ENCODE measurements at places on chromosomes 16 and 17. TPM values are rescaled to one million over a fixed set of nuclear protein-coding genes. Genes with fewer than 3 reads are reported as not detected.

The KLHL10 gene
- total RNA-seq = not detected

The SHISA6 gene
- not detected for total RNA-seq

The SLFN11 gene
- total RNA-seq = 0.03 TPM

The ALOX12B gene
- not detected for total RNA-seq

The TMEM238L gene
- total RNA-seq = not detected

The CCDC154 gene
- total RNA-seq = not detected

The PARD6A gene
- total RNA-seq = 5.3 TPM

The TLCD3B gene
- total RNA-seq = 3.4 TPM

The CLEC3A gene
- not detected for total RNA-seq

The STH gene
- total RNA-seq = 1.0 TPM

The ITFG1 gene
- total RNA-seq = 47.8 TPM

The LIMD2 gene
- 6.7 TPM for total RNA-seq

The CPHXL2 gene
- total RNA-seq = not detected

The PITPNM3 gene
- total RNA-seq = 0.20 TPM

The PPY gene
- not detected for total RNA-seq

The CX3CL1 gene
- total RNA-seq = 59.5 TPM

The G6PC1 gene
- not detected for total RNA-seq

The BCL6B gene
- not detected for total RNA-seq

The KRT32 gene
- total RNA-seq = not detected

The ZP2 gene
- total RNA-seq = not detected

The SOX8 gene
- total RNA-seq = 0.14 TPM

The SOCS7 gene
- 14.4 TPM for total RNA-seq

The ST6GALNAC2 gene
- total RNA-seq = 5.3 TPM

The FBXO39 gene
- not detected for total RNA-seq

The ANKFN1 gene
- 0.46 TPM for total RNA-seq

The RAB37 gene
- total RNA-seq = not detected

The SLC52A1 gene
- total RNA-seq = not detected

The KIFC3 gene
- total RNA-seq = 89.2 TPM

The ZNF423 gene
- 0.24 TPM for total RNA-seq

The FLYWCH1 gene
- 149 TPM for total RNA-seq

The AXIN2 gene
- not detected for total RNA-seq

The SHCBP1 gene
- total RNA-seq = 11.9 TPM

The EFCAB5 gene
- total RNA-seq = 3.1 TPM

The CIAPIN1 gene
- 130 TPM for total RNA-seq

The PYCARD gene
- 228 TPM for total RNA-seq

The NPIPB9 gene
- total RNA-seq = 1.0 TPM

Measured in Caki2 (cell line).